ENCODE measurements at places on chromosomes 12 and 14.

GRCh38 chr12:94832780-94833681 lies 170.5 kb downstream of the NDUFA12 start:
- DNase-seq, result no peak

- no peak for DNase-seq
Measured at GRCh38 chr12:26346736-26347135, 151.4 kb downstream of the SSPN start.

DNA sequence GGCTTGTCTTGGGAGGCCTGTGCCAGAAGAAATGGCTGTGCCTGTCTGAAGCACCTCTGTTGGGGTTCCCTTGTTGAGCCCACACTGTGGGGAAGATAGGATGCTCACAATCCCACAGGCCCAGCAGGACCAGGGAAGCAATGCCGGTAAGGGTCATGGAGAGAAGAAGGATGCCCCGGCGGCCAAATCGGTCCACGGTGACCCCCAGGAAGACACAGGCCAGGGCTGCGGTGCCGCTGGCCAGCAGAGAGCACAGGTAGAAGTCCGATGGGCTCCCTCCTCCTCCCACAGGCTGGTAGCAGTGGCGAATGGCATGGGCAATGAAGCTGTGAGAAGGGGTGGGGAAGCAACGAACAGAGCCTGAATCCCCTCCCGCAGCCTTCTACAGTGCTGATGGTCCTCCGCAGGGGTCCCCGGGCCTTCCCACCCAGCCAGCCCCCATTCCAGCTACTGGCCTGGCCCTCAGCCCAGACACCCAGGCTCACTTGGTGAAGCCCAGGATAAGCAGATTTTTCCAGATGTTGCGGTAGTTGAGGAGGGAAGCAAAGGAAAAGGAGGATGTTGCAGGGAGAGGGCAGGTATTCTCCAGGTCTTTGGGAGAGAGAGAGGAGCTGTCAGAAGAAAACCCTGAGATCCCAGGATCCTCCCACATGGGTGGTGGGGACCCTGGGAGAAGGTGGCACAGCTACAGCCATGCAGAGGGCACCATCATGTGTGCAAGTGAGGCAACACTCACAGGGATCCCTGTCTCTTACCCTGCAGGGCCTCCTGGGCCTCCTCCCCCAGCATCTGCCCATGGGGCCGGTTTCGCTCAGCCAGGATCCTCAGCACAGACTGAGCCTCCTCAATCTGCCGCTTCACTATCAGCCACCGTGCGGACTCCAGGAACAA lies 5.0 kb downstream of the SLC22A17 start:
- no peak for DNase-seq

- no peak for DNase-seq
Measured at GRCh38 chr12:54060975-54061778, 7.5 kb downstream of the HOXC4 start.

GRCh38 chr14:52987514-52987913 lies 36.7 kb upstream of the FERMT2 start:
- no peak for DNase-seq

GRCh38 chr14:61334197-61334701 lies 12.9 kb downstream of the PRKCH start:
- DNase-seq, result no peak

GRCh38 chr12:115323223-115323905 lies 639.4 kb upstream of the TBX3 start:
- DNase-seq, result no peak

GRCh38 chr12:28844718-28845117 lies 304.4 kb upstream of the FAR2 start:
- DNase-seq, result no peak

- DNase-seq, result no peak
Measured at GRCh38 chr14:89339579-89339978, 77.5 kb downstream of the FOXN3 start.

DNA sequence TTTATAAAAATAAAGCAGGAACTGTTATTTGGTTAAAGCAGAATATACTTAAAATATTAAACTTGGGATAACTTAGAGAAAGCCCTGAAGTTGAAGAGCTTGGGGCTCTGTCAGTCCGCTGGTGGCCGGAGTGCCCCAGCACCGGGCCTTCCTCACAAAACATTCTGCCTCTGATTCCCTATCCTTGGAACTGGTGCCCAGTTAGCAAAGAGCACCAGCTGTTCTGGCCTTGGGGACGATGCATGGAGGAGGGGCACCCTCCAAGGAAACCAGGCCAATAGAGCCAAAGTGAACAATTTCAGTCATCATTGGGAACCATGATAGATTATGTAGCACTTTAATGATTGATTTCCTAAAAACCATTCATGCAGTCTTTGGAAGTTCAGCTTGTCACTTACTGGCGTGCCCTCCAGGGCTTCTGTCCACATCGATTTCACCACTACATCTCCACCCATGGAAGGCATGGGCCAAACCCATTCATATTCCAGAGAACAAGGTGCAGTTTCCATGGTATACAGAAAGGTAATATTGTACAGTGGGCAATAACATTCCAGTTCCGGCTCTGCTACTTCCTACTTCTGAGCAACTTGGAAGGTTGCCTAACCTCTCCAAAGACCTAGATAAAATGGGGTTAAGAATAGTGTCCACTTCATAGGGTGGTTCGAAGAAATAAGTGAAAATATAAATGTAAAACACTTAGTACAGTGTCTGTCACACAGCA lies 145.9 kb downstream of the ETV6 start:
- DNase-seq, result no peak

DNA sequence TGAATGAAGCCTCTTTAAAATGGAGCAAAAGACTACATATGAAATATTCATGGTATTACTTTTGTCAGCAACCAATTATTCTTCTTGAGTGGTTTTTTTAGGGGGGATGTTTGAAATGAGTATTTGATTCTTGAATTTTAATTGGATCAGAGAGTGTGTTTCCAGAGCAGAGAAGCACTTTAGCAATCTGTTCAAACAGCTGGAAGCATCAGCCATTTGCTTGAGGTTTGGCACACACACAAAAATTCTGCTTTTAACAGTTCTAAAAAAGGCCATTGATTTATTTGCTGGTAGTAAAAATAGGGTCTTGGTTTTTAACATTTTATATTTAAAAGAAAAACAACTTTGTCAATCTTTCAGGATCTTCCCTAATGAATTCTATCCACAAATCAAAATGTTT lies 292.7 kb downstream of the LRFN5 start:
- DNase-seq, result no peak

DNA sequence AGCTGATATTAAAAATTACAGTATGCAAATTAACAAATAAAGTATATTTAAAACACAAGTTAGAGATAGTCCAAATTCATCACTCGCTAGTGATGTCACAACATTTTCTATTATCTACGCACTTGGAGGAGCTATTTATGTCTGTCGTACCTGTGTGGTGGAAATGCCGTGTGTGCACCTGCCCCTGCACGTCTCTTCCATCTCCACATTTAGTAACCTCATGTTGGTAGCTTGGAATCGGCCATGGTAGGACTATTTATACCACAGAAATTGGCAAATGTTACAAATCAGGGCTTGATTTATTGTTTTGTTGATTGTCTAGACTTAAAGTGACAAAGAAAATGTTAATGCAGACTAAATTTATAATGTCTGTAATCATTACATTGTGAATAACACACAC lies 62.6 kb upstream of the NTF3 start:
- no peak for DNase-seq

GRCh38 chr12:237026-237815 lies 23.3 kb upstream of the SLC6A12 start:
- DNase-seq, result no peak

DNA sequence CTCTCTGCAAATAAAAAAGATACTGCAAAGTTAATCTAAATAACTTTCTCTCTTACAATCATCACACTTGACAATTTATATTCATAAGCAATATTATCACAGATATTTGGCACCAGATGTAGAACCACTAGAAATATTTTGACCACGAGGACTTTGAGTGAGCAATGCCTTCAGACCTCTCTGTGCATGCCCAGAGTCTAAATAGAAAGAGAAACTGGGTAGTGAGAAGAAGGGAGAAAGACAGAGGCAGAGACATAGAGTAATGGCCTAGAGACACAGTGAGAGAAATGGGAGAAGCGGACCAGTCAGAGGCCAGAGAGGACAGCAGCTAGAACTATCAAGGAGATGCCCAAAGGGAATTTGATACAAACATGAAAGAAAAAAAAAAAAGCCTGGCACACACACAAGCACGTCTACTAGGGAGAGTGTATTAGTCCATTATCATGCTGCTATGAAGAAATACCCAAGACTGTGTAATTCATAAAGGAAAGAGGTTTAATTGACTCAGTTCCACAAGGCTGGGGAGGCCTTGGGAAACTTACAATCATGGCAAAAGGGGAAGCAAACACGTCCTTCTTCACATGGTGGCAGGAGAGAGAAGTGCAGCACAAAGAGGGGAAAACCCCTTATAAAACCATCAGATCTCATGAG lies 41.1 kb downstream of the BMP4 start:
- DNase-seq, result no peak

GRCh38 chr14:30267141-30267540 lies 291.8 kb upstream of the G2E3 start:
- no peak for DNase-seq

GRCh38 chr14:51335961-51336723 lies 96.1 kb downstream of the TMX1 start:
- DNase-seq, result no peak

DNA sequence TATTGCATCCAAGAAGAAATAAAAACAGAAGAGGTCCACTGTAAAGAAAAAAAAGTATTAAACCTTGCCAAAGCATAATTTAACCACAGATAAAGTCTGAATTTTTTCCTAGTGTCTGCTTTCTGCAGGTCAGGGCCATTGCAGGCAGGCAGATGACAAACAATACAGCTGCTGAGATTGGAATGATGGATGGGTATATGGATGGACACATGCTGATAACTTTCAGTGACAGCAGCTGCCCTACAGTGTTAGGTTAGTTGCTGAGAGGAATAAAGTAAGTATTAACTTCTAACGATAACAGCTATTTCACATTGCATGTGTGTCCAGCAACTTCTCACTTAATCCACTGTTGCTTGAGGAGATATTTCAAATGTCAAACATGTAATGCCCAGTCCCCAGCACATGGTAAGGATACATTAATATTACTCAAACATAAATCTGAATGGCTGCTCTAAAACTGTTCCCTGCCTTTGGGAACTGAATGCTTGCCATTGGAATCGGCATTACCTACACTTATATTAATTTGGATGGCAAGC lies 515.3 kb downstream of the RMST start:
- DNase-seq, result no peak

DNA sequence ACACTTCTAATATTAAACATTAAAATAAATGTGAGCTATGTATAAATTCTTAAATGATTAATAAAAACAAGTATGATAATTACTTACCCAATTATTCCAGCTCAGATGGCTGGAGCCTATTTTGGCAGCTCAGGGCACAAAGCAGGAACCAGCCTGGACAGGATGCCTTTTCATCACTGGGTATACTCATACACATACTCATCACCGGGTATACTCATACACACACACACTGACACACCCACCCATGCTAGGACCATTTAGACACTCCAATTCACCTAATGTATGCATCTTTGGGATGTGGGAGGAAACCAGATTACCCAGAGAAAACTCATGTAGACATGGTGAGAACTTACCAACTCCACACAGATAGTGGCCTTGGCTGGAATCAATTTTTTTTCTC lies 57.9 kb upstream of the CNOT2 start:
- no peak for DNase-seq
